ENCODE measurements at places on chromosomes 12 and 14.

- DNase-seq = no peak
Measured at GRCh38 chr12:112988224-112988623, 9.9 kb downstream of the OAS2 start.

DNA sequence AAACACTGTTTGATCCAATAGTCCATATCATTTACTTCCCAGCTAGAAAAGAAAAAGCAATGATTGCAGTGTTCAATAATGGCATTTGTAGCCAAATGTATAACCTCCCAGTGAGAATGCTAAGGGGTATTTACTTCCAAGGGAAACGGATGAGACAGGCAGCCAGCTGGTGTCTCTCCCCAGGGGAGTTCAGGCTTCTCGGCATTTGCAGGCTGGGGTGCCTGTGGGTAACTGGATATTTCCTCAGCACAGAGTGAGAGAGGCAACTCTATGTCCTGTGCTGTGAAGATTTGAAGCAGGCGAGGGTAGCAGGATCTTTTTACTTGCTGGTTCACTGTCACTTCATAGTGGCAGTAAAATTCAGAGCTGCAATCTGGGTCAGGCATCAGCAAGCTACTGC, 1455.6 kb upstream of the TMEM132C start:
- DNase-seq = no peak

GRCh38 chr12:58253663-58254062, 312.3 kb downstream of the ATP23 start:
- no peak for DNase-seq

GRCh38 chr12:55935738-55936151, 4.8 kb downstream of the DGKA start:
- no peak for DNase-seq

DNA sequence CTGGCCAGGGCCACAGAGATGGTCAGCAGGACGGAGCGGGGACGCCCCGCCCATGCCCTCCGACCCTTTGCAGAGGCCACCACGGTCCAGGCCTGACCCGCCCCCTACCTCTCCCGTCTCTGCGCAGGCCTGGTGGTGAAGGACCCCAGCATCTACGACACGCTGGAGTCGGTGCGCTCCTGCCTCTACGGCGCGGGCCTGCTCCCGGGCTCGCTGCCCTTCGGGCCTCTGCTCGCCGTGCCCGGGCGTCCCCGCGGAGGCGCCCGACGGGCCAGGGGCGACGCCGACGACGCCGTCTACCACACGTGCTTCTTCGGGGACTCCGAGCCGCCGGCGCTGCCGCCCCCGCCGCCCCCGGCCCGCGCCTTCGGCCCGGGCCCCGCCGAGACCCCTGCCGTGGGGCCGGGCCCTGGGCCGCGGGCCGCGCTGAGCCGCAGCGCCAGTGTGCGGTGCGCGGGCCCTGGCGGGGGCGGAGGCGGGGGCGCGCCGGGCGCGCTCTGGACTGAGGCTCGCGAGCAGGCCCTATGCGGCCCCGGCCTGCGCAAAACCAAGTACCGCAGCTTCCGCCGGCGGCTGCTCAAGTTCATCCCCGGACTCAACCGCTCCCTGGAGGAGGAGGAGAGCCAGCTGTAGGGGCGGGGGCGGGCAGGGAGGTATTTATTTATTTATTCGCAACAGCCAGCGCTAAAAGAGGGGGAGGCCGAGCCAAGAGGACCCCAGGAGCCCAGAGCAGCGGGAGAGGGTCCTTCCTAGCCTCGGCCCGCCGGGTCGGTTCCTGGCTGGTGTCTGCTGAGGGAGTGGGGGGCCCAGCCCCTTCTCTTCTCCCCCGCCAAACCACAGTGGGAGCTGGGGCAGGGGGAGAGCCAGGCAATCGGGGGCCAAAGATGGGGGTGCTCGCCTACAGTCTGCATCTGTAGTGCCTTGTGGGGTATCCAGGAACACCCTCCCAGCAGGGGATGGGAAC, 8.1 kb downstream of the TAMALIN start:
- peak; percentile 95 for DNase-seq

DNA sequence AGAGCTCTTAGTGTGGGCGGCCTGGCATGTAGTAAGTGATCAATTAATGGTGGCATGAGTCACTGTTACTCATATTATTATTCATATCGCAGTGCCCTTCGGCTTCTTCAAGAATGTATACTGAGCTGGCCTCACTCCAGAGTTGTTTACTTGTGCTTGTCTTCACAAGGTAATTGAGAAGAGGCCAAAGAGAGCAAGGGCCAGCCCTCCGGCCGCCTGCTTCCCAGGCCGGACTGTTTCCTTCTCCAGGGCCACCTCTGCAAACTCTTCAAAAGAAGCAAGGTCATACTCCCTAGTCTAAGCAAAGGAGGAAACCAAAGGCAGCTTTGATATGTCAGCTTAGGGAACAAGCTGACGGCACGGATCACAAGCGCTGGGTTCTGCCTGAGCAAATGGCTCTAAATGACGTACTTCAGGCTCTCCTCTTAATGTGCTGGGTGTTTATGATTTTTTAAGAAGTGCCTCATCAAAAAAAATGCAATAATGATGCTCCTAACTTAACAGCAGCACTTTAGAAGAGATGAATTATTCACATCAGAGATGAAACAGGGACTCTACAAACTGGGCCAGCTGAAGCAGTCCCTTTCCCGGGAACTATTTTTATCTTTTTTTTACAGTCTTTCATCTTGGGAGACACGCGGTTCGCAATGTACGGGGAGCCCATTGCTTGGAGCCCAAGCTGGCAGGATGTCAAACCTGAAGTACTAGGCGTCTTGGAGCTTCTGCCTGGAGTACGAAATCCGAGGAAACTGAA, 65.6 kb upstream of the DLK1 start:
- DNase-seq = no peak

GRCh38 chr12:202081-202731, 11.8 kb downstream of the SLC6A12 start:
- no peak for DNase-seq

DNA sequence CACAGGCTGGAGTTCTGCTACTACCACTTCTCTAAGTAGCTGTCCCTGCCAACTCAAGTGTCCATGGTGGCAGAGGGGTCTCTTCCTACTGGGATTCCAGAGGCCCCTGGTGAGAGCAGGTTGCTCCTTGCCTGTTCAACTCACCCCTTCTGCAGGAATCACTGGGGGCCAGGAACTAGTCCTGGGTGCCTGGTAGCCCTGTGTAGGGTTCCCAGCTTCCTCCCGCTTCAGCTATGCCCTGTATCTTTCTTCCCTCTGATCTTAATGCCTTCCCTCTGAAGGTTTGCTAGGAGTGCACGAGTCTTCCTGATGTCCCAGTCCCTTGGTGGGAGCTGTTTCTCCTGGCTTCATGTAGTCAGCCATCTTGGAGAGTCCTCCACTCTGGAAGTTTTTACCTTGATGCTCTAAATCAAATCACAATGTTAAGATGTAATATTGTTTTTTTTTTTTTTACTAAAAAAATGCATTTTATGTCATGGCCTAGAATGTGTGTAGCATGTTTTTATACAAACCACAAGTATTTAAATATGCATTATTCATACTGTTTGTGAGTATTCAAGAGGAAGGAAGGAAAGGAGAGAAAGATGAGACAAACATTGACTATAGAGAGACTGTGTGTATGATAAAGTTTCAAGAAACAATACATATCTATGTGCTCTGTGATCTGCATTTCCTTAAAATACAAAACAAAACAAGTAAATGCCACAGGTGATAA, 54.7 kb downstream of the FRS2 start:
- no peak for DNase-seq

GRCh38 chr12:113805673-113806072, 160.5 kb downstream of the RBM19 start:
- DNase-seq = no peak

DNA sequence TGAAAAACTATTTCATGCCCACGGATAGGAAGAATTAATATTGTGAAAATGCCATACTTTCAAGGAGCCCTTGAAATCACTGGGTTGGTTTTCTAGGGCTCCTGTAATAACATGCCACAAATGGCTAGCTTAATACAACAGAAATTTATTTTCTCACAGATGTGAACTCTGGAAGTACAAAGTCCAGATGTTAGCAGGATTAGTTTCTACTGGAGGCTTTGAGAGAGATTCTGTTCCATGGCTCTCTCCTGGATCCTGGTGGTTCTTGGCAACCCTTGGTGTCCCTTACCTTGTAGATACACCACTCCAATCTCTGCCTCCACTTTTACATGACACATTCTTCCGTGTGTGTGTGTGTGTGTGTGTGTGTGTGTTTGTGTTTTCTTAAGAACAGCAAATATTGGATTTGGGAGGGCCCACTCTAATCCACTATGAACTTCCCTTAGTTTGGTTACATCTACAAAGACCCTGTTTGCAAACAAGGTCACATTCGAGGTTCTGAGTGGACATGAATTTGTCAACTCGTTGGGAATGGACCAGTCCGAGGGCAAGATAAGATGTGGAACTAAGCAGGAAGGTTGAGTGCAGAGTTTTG, 381.1 kb downstream of the IPO8 start:
- DNase-seq = no peak

- no peak for DNase-seq
Measured at GRCh38 chr14:70282666-70283065, 76.8 kb downstream of the COX16 start.

DNA sequence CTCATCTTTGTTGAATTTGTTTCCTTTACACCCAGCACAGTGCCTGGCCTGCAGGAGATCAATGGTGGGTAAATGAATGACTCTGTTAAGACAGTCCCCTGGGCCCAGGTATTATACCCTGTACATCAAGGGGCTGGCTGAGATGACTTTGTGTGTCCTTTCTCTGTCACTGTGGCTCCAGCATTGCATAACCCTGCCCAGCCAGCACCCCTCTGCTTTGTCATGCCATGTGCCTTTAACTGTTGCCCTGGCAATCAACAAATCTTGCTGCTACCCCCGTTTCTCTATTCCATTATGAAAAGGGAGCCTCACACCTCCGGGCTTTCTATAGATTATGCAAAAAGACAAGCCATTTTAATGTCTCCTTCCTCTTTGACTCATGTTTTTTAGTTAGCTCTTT, 7.6 kb upstream of the FLVCR2 start:
- peak; percentile 58 for DNase-seq

- no peak for DNase-seq
Measured at GRCh38 chr12:75705749-75706711, 194.6 kb upstream of the KRR1 start.

DNA sequence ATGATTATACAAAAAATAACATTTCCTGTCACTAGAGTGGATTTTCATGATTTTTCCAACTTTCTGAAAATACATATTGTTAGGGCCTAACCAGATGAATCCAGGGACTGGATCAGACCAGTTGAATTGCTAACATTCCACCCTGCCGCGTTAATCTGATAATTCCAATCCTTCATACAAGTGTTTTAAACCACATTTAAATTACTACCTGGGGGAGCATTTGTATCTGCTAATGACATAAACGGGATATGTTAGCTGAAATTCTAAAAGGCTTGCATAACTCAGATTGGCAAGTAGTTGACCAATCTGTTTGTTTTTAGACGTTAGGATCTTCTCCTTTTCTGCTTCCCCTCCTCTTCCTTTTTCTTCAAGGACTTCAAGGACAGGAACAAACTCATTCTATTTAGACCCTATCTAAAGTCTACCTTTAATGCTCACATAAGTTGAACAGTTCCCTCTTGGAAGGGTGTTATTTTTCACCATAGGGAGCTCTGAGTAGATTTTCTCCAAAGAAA, 239.0 kb downstream of the ADAMTS20 start:
- peak; percentile 47 for DNase-seq

DNA sequence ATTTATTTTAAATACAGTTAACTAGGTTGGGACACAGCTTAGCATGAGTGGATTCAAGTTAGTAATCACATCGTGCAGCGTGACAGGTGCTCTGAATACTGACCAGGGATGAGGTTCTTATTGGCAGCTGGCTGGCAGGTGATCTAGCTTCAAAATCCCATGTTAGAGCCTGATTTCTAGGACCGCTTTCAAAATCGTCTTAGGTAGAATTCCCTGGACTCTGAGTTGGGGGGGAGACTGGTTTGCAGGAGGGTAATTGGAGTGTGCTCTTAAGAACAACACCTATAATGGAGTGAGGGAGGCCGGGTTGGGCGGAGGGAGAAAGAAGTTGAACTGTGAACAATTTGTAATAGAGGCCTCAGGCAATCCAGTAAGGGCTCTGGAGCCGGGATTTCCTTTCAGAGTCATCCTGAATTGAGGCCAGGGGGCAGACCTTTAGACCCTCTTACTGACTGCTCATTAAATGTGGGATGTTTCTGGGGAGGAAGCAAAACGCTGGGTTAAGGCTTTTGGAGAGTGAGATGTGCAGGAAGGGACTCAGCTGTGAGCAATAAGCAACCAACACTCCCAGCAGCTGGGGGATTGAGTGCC, 874 bp upstream of the YARS2 start:
- no peak for DNase-seq

DNA sequence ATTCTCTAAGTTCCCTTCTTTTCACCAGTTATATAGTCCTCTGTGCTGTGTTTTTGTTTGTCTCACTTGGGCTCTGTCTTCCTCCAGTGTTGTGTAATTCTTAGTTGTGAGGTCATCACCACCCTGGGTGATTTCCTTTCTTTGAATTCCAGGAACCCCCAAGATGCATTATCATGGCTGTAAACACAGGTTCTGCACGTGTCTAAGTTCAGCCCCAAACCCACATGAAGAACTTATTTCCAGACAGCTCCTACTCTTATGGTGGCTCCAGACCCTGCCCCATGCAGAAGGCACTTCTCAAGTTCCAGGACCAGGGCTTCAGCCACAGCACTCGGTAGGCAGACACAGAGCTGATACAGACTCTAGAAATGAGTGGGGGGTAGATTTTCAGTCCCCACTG, 560.5 kb downstream of the BCL11B start:
- DNase-seq = peak; percentile 49

DNA sequence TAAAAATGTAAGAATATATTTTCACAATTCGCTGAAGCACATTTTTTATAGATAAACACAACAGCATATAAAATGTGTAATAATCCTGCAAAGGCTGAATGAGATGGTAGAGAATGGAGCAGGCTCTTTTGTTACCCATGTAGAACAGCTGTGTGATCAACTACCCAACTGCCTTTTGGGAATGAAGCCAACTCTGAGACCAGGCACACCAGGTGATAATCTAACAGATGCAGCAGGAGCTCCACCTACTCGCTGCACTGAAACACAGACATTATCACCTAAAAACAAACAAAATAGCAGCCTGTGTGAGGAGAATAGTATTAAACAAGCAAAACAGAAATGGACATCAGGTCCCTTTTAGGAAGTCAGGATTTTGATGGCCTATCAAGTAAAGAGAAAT, 183.3 kb downstream of the CCDC59 start:
- no peak for DNase-seq

DNA sequence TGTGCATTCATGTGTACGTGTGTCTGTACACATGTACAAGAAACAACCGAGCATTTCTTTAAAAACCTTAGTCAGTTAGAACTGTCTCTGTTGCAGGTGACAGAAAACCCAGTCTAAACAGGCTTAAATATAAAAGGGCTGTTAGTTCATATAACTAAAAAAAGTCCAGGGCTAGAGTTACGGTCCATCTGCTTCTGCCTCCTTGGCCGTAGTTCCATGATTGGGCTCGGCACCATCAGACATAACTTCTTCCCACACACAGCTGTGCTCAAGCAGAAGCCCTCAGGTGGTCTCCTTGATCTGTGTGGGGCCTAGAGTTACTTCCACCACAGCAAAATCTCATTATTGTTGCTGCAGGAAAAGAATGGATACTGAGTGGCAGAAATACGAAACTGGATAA, 34.6 kb downstream of the CKB start:
- no peak for DNase-seq

Data from NB4 (cell line).